ENCODE measurements at places on chromosomes 2 and 18.
A peak's percentile ranks its signal among the peaks of the same experiment; 100 is the strongest.

GRCh38 chr2:201084863-201085262 lies 13.1 kb downstream of the NDUFB3 start:
- DNase-seq = no peak

DNA sequence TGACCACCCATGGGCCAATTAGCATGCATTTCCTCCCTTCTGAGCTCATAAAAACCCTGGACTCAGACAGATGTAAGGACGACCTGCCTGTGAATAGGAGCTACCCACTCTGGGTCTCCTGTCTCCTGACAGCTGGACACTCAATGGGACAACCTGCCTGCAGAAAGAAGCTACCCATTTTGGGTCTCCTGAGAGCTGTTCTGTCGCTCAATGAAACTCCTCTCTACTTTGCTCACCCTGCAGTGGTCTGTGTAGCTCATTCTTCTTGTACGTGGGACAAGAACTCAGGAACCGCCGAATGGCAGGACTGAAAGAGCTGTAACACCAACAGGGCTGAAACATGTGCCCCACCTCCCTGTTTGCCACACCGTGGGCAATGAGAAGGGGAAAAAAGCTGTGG lies 60.3 kb upstream of the DYNC1I2 start:
- DNase-seq = no peak

- no peak for DNase-seq
These were observed 44.3 kb downstream of the FEZ2 start for GRCh38 chr2:36553683-36554082.

DNA sequence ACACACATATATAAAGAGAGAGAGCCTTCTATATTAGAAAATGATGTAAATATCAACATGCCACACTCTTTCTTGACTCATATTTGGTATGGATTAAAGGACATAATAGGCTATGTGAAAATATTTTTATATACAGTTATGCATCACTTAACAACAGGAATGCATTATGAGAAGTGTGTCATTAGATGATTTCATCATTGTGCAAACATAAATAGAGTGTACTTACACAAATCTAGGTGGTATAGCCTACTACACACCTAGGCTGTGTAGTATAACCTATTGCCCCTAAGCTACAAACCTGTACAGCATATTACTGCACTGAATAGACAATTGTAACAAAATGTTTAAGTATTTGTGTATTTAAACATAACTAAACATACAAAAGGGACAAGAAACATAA lies 354.8 kb upstream of the CNTNAP5 start:
- DNase-seq = no peak

DNA sequence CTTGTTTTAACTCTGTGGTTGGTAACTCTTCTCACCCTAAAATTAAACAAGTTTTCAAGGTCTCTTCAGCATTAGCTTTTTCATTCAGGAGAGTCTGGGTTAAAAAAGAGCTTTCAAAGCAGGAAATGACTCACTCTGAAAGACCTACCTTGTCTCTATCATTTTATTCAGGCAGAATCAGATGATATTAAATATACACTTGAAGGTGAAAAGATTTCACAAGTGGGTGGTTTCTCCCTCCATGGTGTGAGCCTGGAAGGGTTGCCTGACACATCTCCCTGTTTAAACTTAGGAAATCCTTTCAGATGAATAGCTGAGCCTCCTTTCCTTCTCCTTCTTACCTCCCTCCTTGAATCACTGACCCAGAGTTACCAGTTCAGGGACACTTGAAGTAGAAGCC lies 1402.0 kb upstream of the PIK3C3 start:
- DNase-seq = no peak

DNA sequence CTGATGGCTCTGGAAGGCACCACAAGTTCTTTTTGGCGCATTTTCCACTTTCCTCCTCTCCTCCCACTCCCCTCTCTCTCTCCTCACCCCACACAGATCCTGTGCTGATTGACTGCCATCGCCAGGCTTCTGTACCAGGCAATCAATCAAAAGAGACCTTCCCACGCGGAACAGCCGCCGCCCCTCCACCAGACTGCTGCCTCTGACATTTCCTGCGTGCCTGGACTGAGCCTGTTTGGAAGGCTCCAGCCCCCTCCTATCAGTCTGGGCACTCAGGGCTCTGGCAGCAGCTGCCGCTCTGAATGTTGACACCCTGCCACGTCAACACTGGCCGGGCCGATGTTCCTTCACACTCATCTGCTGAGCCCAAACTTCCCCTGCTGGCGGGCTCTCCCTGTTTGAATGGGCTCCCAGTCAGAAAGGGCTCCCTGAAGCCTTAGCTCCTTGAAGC lies 467.7 kb downstream of the EPHA4 start:
- no peak for DNase-seq

GRCh38 chr2:132615329-132616085 lies 54.5 kb downstream of the LYPD1 start:
- no peak for DNase-seq

- peak; percentile 63 for DNase-seq
These were observed 502 bp downstream of the EPAS1 start for GRCh38 chr2:46297546-46298271.

- DNase-seq = no peak
These were observed 61.9 kb upstream of the PSMD14 start for GRCh38 chr2:161246281-161246680.

- no peak for DNase-seq
These were observed 133.2 kb upstream of the ID2 start for GRCh38 chr2:8548619-8549150.

- no peak for DNase-seq
These were observed 145.9 kb downstream of the ACKR3 start for GRCh38 chr2:236715491-236715961.

- DNase-seq = no peak
These were observed 4.6 kb downstream of the TIGD1 start for GRCh38 chr2:232545511-232546375.

DNA sequence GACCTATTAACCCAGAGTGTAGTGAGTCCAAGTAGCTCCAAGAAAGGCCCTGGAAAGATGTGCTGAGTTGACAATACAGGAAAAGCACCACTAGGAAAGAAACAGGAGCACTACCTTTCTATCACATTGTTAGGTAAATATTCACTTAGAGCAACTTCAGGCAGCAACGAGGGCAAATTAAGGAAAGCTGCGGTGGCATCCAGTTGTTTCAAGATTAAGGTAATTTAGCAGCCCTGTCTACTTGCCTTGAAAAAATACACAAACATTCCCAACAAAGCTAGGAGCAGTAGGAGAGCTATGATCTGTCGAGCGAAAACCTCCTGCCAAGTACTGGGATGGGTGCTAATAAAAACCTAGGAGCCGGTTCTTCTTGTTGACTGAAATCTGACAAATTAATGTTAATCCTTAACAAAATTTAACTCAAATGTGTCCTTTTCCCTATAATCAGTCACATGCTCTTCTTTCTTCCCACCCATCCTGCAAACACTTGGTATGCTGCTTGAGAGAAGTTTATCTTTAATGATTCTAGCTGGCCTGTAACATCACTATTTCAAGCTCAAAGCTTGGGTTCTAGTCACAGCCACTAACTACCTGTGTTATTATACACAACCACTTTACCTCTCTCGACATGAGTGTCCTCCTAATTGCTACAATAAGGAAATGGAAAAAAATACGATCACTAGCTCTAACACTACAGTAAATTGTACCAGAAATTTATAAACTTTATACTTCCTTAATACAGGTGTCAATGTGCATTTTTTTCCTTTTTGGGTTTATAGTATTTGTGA lies 2.0 kb downstream of the ACAA2 start:
- no peak for DNase-seq

DNA sequence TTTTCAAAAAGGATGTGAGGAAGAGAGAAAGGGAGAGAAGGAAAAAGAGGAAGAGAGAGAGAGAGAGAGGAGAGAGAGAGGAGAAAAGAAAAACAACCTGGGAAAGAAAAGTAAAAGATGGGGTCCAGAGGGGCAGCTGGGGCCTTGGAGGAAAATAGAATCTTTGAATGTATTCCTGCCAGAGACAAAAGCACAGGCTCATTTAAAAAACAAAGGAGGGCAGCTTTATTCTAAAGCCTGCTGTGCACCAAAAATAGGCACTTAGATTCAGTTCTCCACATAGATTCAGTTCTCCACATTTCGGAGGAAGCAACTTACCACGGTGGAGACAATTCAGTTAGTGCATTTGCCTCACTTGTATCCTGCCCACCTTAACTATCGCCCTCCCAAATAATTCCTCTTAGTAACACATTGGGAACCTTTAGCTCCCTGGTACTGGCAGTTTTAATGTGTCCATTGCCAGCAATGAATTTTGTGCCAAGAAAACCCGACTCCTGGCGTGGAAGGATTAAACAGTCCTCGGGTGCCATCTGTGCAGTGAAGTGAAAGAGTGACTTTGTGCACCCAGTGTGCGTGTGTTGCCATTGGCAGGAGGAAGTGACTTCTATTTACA lies 71.3 kb downstream of the DPP4 start:
- DNase-seq = no peak

- DNase-seq = no peak
These were observed 13.1 kb downstream of the PPP3R1 start for GRCh38 chr2:68238955-68239822.

DNA sequence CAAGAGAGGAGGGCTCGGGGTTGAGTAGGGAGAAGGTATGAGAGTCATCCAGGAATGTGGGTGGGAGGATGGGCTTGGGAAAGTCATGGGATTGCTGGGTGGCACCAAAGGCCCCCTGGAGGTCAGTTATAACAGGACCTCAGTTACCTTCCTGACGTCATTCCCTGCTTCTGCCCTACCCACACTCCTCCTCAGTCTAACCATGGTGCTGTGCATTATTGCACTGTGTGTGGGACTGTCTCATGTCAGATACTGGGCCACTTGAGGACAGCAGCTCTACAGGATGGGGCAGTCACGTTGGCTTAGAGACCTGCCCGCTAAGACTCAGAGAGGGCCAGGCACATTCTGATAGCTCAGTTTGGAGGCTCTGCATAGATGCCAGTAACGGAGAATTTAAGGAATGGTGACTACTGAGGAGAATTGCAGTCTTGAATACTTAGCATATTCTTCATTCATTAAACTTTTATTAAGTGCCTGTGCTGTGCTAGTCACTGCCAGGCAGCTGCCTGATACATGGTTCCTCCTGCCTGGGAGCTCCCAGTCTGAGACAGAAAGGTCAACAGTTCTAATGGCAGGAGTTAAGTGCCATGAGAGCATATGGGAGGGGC lies 90.5 kb downstream of the LAMA3 start:
- no peak for DNase-seq

DNA sequence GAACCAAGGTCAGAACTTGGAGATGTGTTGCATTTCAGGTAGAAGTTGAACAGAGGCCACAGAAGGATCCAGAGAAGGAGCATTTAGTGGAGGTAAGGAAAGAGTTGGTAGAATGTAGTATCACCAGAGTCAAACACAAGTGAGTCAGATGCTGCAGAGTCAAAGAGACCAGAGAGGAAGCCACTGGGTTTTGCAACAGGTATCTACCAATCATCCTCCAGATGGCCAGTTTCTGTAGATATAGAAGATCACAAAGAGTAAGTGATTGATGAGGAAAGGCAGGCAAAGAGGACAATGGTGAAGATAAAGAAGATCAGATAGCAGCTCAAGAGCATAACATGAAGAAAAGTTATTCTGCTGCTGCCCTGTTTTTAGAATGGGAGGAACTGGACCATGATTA lies 75.9 kb downstream of the GTF3C3 start:
- DNase-seq = no peak

DNA sequence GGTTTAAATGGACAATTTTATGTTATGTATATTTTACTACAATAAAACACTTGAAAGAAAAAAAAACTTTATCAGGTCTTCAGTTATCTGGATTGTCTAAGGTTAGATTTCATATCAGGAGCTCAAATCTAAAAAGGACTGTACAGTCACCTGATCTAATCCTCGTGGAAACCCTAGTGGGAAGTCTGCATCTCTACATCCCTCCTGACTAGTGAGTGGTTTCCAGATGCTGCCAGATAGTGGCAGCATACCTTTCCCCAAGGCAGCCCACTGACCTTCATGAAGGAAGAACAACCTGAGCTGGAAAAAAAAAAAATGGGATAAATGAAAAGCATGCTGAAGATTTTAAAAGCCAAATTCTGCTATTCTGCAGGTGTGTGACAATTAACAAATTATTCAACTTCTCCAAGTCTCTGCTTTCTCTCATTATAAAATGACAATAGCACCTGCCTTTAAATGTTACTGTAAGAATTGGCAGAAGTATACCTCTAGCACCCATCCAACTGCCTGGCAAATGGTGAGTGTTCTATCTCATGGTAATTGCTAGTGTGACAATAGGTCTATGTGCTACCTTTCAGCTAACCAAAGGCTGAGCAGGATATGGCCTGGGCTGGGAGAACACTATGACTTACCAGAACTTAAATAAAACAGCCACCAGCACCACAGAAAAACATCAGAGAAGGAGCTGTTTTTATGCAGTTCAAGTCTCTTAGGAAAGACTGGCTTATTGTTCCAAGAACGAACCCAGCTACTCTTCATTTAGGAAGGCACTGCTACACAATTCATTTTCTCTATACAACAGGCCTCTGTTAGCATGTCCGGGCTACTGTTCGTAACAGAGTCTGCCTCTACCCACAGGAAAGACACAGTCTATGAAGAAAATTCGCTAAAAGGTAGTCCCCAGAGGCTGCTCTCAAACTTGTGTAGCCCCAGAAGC lies 8.6 kb downstream of the CLASP1 start:
- no peak for DNase-seq

- DNase-seq = no peak
These were observed 965 bp upstream of the ELOA2 start for GRCh38 chr18:47036298-47036874.

DNA sequence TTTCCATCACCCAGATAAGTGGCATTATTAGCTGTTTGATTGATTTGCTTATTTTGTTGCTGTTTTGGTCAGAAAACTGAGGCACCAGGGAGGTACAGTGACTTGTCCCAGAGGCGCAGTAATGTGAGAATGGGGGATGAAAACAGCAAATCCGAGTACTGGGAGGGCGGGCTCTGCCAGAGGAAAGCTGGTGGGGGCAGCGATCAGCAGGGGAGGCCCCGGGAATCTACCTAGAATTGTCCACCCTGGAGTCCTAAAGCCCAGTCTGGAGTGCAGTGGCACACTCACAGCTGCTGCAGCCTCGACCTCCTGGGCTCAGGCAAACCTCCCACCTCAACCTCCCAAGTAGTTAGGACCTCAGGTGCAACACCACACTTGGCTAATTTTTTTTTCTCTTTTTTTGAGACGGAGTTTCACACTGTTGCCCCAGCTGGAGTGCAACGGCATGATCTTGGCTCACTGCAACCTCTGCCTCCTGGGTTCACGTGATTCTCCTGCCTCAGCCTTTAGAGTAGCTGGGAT lies 17.0 kb upstream of the PTMA start:
- DNase-seq = no peak

DNA sequence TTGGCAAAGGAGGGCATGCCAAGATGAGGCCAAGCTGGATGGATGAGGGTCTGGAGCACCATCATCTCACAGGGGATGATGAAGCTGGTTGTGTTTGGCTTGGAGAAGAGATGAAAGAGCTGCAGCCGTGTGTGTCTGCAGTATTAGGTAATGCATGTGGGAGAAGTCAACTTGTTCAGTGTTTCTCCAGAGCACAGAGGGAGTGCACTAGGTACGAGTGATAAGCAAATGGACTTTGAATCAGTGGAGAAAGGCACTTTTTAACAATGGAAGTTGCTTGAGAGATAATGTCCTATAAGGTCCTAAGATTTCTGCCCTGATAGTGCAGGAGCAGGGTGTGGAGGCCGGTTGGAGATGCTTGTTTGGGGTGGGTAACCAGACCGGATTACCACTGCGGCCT lies 36.0 kb downstream of the SLC14A2 start:
- DNase-seq = no peak

GRCh38 chr18:28582724-28583123 lies 405.8 kb upstream of the CDH2 start:
- DNase-seq = no peak

- no peak for DNase-seq
These were observed 288.6 kb upstream of the GYPC start for GRCh38 chr2:126367361-126367760.

Measured in T follicular helper cell (primary cell).